ENCODE measurements at places on chromosomes 2 and 18. TPM values are rescaled to one million over a fixed set of nuclear protein-coding genes. Genes with fewer than 3 reads are reported as not detected.

Gene CXCR1
- total RNA-seq: 0.11 TPM

Gene POTEI
- total RNA-seq: not detected

Gene IL1RN
- total RNA-seq: 16.9 TPM

Gene LYPD1
- total RNA-seq: not detected

Gene C2orf92
- not detected for total RNA-seq

Gene UGT1A8
- total RNA-seq: not detected

Gene UGT1A3
- total RNA-seq: not detected

Gene ACAA2
- 15.2 TPM for total RNA-seq

Gene LYPD6
- total RNA-seq: 7.0 TPM

Gene NAB1
- total RNA-seq: 32.5 TPM

Gene SERPINB12
- total RNA-seq: not detected

Gene BMP10
- not detected for total RNA-seq

Gene PAX8
- total RNA-seq: 3.7 TPM

Gene AQP12B
- not detected for total RNA-seq

Gene MYOM1
- total RNA-seq: 0.04 TPM

Gene PROC
- 0.19 TPM for total RNA-seq

Gene KCNG2
- total RNA-seq: not detected

Gene NAT8
- not detected for total RNA-seq

Gene DNAJC5G
- total RNA-seq: not detected

Gene G6PC2
- not detected for total RNA-seq

Gene MBOAT2
- total RNA-seq: 72.4 TPM

Gene PPP1R1C
- total RNA-seq: 8.6 TPM

Gene LCT
- total RNA-seq: 0.04 TPM

Gene ASB18
- not detected for total RNA-seq

Data from hair follicular keratinocyte (primary cell).